ENCODE measurements at places on chromosomes 11 and 22.
A peak's percentile ranks its signal among the peaks of the same experiment; 100 is the strongest.

GRCh38 chr11:75107187-75107586 is 10.5 kb upstream of the OR2AT4 start:
- DNase-seq: no peak

GRCh38 chr22:21791635-21792625 is 56.3 kb upstream of the YPEL1 start:
- DNase-seq: no peak

GRCh38 chr22:37059876-37060449 is 8.4 kb downstream of the KCTD17 start:
- no peak for DNase-seq

- DNase-seq: no peak
Measured at GRCh38 chr11:69512790-69513189, 31.3 kb downstream of the LINC01488 start.

- no peak for DNase-seq
Measured at GRCh38 chr22:36838119-36839030, 21.5 kb upstream of the PVALB start.

DNA sequence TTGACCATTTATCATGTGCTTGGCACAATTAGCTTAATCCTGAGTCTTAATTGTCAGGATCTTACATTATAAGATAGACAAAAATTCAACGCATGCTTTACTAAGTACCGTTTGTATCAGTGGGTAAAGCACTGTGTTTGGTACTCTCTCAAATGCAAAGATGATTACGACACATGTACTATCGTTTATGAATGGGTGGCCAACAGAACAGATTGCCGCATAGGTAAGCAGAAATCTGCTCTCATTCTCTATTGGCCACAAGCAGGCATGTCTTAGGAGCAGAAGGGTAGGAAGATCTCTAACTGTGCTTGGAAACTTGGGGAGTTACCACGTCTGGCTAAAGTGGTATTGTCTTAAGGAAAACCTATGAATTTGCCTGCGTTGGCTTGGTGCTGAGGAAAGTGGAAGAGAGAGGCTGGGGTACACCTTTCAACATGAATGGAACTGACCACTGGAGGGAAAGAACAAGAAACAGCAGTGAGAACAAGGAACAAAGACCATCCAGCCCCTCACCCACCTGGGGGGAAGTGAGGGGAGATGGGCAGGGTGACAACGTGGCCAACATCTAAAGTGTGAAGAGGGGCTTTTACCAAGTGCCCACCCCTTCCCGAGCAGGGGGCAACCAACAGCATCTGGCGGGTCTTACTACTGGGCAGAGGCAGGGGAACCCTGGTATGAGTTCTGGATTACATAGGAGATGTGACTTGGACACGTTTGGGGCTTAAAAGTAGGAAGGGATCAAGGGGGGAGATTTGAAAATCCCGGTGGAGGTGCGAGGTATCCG is 1.0 kb upstream of the TUBA8 start:
- DNase-seq: no peak

- DNase-seq: no peak
Measured at GRCh38 chr11:61913699-61914395, 3.5 kb downstream of the RAB3IL1 start.

- DNase-seq: no peak
Measured at GRCh38 chr22:40055143-40055883, 60.6 kb downstream of the FAM83F start.

GRCh38 chr11:79237703-79238102 is 203.1 kb downstream of the TENM4 start:
- no peak for DNase-seq

DNA sequence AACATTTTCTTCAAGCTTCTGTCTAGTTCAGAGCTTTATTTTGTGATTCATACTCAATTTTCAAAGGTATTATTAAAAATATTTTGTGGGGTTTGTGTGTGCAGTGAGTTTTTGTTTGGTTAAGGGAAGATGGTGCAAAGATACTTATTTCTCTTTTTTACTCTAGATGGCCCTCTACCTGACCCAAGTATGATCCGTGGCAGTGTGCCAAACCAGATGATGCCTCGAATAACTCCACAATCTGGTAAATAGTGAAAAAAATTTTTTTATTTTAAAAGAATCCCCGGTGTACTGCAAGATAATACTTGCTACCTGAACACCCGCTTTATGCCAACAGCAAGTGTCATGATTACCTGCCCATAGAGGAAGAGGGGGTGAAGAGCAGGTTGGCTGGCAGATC is 54.2 kb downstream of the EP300 start:
- DNase-seq: no peak

GRCh38 chr11:64482588-64482987 is 108.4 kb upstream of the SLC22A12 start:
- no peak for DNase-seq

- DNase-seq: no peak
Measured at GRCh38 chr22:49646876-49647275, 180.8 kb downstream of the BRD1 start.

DNA sequence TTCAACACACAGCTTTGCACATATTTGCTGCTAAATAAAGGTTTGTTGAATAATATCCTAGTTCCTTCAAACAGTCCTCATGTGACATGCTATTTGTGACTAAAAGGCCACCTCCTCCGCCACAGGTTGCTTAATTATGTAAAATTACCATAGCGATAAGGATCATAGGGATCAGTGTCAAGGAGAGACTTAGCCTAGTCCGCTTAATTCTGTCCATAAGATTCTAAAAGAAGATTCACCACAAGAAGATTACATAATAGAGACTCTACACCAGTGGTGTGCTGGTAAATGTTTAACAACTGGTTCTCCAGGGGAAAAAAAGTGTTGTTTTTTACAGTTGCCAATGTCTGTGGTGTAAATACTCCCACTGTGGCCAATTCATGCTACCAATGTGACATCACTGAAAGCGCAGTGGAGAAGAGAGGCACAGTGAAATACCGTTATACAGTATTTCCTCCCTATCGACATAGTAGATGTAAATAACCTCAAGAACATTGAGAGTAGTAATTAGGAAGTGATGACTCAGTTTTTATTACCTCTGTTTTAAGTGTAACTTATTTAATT is 4.2 kb upstream of the CHRDL2 start:
- DNase-seq: no peak

DNA sequence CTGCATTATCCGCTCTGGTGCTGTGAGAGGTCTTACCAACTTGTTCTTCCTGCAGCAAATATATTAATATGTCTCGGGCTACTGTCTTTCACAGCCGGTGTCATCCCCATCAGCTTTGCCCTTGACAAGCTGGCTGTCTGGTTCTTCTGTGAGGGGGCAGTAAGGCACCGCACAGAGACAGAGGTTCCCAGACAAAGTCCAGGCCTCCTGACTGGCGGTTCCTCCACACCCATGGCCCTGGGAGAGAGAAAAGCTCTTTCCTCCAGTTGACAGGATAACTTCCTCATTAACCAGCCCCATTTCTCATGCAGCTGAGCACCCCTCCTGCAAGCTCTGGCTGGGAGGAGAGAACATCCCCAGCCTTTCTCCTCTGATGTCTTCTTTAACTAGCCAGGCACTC is 212.5 kb upstream of the SEZ6L start:
- no peak for DNase-seq

DNA sequence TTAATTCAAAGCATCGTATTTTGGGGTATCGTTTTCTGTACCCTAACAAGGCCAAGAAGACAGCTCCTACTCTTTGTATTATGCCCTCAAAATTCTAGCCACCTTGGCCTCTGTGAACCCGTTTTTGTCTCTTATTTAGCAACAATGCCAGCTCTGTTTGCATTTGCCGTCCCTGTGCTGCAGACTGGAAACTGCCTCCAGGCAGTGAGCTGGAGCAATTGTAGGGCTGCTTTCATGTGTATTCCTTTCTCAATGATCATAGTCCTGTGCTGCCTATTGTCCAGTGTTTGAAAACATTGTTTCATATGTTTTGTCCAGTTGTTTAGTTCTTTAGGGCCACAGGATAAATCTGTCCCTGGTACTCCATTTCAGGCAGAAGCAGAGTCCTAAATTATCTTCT is 19.9 kb upstream of the BACE1-AS start:
- DNase-seq: no peak

DNA sequence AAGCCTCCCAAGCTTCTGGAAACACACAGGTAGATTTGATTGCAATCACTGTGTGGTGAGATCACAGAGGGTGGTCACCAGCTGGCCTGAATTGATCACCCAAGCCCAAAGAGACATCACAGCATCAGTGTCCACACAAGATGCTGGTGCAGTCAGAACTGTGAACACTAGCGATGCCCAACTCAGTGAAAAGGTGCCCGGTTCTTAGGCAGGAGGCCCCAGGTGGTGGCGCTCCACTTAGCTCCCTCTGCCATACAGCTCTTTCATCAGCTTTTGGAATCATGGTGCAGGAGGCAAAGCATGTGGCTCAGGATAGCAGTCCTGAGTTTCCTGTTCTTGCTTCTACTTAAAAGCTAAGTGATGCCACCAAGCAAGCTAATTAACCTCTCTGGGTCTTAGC is 11.1 kb downstream of the DGCR2 start:
- DNase-seq: peak; percentile 47

DNA sequence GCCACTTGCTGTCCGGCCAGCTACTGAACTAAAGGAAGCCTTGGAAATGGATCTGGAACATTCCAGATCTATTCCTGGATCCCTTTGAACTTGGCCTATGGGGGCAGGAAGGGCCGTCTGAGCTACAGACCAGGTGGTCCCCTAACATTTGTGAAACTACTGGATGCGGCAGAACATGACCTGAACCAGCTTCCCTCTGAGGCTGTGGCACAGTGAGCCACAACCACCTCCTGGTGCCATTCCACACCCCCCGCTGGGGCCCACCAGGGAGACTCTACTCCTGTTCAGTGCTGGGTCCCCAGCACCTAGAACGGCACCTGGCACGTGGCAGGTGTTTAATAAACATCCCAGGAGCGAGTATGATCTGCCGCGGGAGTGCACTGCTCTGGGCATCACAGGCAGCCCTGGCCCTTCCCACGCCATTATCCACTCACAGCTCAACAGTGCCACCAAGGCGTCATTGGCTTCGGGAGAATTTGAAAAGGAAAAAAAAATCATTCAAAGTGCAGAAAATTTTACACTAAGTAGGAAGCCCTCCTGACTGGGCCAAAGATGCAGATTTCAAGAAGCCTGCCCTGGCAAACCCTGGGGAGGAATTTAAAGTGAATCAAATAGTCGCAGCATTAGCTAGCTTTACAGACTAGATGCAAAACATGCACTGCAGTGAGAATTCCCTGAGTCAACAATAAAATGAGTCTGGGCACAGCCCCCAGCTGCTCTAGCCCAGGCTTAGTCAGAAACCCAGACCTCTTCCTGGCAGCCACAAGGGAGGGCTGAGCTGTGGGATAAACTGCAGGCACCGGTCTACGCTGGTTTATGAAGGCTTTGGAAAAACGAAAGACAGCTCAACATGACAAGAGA is 14.3 kb upstream of the EFCAB6 start:
- DNase-seq: no peak

DNA sequence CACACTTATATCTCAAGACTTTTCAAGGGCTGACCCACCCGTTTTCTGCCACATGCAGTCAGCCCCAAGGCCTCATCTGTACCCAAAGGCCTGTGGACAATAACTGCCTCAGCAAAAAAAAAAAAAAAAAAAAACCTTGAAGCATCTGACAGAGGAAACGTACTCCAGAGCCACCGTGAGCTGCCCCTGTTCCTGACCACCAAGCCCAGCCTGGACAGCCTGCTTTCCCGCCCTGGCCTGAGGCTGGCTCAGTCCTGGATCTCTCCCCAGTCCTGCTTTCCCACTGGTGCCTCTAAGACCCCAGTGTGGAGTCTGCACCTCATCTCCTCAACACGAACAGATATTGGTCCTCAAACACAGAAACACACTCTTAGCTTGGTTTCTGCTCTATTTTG is 66.5 kb downstream of the SLC35F2 start:
- no peak for DNase-seq

- no peak for DNase-seq
Measured at GRCh38 chr22:40196628-40197360, 19.1 kb downstream of the TNRC6B start.

- DNase-seq: no peak
Measured at GRCh38 chr11:40689823-40690222, 769.6 kb downstream of the LRRC4C start.

GRCh38 chr11:92295175-92296137 is 70.8 kb downstream of the FAT3 start:
- no peak for DNase-seq

- no peak for DNase-seq
Measured at GRCh38 chr22:48199667-48200066, 1437.2 kb downstream of the TBC1D22A start.

GRCh38 chr22:47059076-47059475 is 296.6 kb downstream of the TBC1D22A start:
- no peak for DNase-seq

- DNase-seq: no peak
Measured at GRCh38 chr11:87560352-87560751, 522.6 kb downstream of the TMEM135 start.

GRCh38 chr11:19472679-19473078 is 231.9 kb upstream of the E2F8 start:
- DNase-seq: no peak

GRCh38 chr11:57219021-57219627 is 17.9 kb downstream of the APLNR start:
- DNase-seq: no peak

DNA sequence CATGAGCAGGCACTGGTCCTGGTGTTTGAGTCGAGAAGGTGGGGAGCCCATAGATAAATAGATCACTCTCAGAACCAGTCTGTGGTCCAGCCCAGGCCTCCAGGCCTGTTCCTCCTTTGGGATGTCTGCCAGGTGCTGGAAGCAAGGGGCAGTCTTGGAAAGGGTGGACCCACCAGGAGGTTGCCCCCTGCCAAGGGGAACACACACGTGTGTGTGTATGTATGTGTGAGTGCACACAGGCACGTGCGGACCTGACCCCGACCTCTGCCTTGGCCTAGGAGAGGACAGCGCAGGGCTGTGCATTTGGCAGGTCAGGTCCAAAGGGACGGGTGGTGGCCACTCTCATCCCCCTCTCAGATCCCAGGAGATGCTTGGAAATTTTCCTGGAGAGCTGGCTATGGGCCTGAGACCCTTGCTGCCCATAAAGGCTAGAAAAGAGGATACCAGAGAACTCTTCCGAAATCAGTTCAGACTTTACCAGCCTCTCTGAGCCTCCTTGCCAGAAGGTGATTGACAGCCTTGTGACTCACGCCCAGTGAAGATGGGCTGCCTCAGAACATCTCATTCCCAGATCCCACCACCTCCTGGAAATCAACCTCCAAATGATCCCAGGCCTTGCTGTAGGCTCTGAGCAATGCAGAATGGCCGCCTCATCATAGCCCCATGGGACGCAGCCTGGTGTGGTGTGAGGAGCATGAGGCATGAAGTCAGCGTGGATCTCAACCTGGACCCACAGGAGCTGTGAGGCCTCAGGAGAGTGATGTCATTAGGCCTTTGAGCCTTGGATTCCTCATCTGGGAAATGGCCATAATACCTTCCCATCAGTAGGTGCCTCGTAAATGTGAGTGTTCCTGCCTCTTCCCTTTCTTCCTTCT is 24.0 kb upstream of the CREB3L1 start:
- no peak for DNase-seq

DNA sequence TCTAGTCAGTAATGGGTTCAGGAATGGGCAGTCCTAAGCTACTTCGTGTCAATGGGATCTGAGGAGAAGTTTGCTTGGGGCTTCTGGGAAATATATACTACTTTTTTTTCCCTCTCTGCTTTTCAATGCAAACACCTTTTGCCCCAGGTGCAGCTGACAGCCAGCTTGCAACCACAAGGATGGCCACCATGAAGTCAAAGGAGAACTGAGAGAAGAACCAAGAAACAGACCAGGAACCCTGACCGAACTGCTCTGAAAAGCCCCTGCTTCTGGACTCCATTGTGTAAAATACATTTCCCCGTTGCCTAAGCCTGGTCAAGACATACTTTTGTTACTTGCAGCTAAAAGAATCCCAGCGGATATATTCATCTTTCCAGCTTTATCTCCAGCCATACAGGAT is 20.1 kb upstream of the CD44 start:
- DNase-seq: no peak

Measured in NCI-H146 (cell line).